ENCODE measurements at places on chromosomes 1 and 21.

GRCh38 chr1:14522077-14522925 is 76.2 kb upstream of the KAZN start:
- DNase-seq, result no peak

DNA sequence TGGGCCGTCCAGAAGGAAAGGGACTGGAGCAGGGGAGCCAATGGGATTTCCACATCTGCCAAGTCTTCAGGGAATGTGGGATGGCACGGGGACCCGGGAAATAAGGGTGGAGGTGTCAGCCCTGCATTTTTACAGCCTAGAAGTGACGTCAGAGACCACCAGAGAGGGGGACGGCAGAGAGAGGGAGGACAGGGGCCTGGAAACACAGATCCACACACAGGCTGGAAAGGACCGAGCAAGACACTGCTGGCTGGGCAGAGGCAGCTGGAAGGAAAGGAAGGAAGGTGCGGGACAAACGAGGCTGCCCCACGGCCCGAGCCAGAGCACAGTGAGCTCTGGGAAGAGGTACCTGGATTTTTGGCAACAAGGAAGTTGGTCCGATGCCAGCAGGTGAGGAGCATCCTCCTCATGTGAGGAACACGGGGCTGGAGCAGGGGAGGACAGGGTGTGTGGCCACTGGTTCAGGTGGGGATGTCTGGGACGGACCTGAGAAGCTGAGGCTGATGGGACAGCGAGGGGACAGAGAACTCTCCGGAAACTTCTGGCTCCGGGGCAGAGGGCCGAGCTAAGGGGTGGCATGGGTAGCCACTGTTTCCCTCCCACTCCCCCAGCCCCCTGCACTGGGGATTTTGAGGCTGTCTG is 138.3 kb downstream of the PGBD5 start:
- DNase-seq, result no peak

DNA sequence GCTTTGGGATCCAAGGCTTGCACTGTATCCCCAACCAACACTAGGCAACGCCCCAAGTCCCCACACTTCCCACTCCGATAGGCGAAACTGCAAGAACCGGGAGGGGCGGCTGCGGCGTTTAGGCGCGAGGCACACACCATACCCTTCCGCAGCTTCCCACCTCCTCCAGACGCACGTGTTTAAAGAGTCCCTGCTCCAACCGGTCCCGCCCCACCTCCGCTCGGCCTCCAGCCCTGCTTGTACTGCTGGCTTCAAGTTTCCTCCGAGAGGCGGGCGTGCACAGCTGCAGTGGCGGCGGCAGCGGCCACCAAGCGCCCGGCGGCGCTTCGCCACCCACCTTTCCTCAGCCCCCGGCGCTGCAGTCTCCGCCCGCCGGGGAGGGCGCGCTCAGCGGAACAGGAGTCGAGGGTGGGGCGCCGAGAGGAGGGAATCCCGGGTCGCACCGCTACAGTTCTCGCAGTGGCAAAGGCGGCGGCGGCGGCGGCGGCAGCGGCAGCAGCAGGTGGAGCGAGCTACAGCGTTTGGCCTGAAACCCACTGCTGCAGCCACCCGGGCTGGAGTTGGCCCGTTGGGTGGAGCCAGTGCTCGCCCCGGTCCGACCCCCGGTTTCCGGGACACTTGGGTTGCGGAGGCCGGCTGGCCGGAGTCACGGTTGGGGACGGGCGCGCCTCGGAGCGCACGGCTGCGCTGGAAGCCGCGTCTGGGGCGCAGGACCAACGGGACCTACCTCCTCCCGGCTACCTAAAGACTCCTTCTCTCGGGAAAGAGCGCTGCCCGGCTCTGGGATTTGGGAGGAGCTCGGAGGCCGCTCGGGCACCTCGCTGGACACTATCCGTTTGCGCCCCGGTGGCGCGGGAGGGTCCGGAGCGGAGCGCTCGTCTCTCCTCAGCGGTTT is at the start of gene CNIH3:
TSS of gene CNIH3 (plus strand) at position 457 of the 895 bp plus-strand sequence. CDS start 858 bp downstream, outside the sequence.
- DNase-seq, result peak; percentile 88

GRCh38 chr1:160565564-160565963 is 13.7 kb downstream of the CD84 start:
- no peak for DNase-seq

DNA sequence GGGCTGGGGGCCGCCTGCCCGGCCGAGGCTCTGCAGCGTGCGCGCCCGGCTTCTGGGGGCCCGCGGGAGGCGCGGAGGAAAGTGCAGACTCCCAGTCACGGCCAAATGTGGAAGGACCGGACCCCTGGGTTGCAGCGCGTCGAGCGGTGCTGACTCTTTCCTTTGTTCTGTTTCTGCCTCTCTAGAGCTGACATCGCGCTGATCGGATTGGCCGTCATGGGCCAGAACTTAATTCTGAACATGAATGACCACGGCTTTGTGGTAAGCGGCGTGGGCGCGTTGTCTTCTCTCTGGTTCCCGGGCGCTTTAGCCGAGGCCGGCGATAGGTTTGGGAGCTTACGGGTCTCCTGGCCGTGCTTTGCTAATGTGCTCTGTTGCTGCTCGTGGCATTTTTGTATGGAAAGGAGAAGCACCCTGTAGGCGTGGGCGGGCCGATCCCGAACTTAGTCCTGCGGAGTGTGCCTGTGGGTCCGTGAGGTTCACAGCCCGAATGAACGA is 629 bp downstream of the PGD start:
- peak; percentile 57 for DNase-seq

DNA sequence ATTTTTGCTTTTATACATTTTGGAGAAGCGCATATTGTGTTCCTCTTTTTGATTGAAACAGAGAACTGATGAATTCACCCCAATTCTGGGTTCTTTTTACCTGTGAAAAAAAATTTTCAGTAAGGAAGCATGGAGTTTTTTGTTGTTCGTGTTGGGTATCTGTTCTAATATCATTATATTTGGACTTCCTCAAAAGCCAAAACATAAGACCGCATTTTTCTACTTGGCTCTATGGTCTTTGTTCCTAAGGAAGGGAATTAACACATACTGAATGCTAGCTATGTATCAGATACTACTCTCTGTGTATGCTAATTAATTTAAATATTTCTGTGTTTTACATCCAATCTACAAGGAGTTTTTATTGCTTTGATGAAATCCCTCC is 12.9 kb downstream of the EPB41 start:
- DNase-seq, result no peak
